Suprapubic skin (tissue), 4 donors: ENCODE measurements at places on chromosomes 16 and 17. TPM values are rescaled to one million over a fixed set of nuclear protein-coding genes. Genes with fewer than 3 reads are reported as not detected.

DNA sequence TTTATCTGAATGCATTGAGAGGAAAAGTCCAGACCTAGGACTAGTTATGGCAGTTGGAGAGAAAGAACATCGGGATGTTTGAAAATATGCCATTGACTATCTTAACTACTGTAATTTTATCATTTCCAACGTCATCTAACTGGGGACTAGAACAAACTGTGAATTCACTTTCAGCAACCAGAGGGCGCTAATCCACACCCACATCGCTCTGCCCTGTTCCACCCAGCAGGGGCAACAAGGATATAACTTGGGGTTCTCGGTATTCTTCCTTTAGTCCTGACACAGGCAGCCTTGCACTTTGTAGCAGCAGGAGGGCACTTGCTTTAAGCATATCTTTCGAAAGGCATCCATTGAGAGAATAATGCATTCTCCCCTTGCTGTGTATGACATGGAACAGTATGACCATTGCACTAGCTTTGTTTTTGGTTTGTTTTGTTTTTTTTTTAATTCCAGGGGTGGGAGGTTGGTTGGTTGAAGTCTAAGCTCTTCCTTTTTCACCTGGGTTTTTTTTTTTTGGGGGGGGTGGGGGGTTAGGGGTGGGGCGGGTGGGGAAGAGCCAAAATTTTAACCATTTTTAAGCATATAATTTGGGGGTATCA lies 31.5 kb downstream of the SIAH1 start:
- H3K4me3 ChIP-seq: no peak overlapping the region
- H3K4me1 ChIP-seq: peaks cover 8% of the 10 kb centered on the region
- no peak overlapping the region for H3K27ac ChIP-seq
- H3K36me3 ChIP-seq: peaks cover 52% of the 10 kb centered on the region
- H3K27me3 ChIP-seq: no peaks in the 10 kb centered on the region

GRCh38 chr16:83059237-83059636 lies 432.5 kb downstream of the CDH13 start:
- H3K4me1 ChIP-seq: no peaks in the 10 kb centered on the region
- no peak overlapping the region for H3K27ac ChIP-seq
- no peaks in the 10 kb centered on the region for H3K36me3 ChIP-seq
- no peaks in the 10 kb centered on the region for H3K27me3 ChIP-seq
- DNase-seq: no peak

GRCh38 chr16:4393240-4393600 lies 21.6 kb downstream of the VASN start:
- no peak overlapping the region for H3K4me3 ChIP-seq
- H3K4me1 ChIP-seq: peaks cover 30% of the 10 kb centered on the region
- H3K36me3 ChIP-seq: peaks cover 27% of the 10 kb centered on the region
- no peaks in the 10 kb centered on the region for H3K27me3 ChIP-seq
- H3K27ac ChIP-seq: peak overlapping the region; percentile 75

DNA sequence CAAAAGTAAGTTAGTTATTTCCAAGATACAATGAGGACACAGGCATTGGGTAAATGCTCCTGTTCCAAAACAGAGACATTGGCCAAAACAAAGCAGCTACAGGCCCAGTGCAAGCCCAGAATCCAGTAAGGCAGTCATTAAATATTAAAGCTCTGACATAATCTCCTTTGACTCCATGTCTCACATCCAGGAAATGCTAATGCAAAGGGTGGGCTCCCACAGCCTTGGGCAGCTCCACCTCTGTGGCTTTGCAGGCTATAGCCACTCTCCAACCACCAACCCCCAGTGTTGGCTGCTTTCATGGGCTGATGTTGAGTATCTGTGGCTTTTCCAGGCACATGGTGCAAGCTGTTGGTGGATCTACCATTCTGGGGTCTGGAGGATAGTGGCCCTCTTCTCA lies 733.4 kb upstream of the SOX9 start:
- H3K27me3 ChIP-seq: no peaks in the 10 kb centered on the region
- H3K4me3 ChIP-seq: no peak overlapping the region
- DNase-seq: no peak
- no peaks in the 10 kb centered on the region for H3K36me3 ChIP-seq

DNA sequence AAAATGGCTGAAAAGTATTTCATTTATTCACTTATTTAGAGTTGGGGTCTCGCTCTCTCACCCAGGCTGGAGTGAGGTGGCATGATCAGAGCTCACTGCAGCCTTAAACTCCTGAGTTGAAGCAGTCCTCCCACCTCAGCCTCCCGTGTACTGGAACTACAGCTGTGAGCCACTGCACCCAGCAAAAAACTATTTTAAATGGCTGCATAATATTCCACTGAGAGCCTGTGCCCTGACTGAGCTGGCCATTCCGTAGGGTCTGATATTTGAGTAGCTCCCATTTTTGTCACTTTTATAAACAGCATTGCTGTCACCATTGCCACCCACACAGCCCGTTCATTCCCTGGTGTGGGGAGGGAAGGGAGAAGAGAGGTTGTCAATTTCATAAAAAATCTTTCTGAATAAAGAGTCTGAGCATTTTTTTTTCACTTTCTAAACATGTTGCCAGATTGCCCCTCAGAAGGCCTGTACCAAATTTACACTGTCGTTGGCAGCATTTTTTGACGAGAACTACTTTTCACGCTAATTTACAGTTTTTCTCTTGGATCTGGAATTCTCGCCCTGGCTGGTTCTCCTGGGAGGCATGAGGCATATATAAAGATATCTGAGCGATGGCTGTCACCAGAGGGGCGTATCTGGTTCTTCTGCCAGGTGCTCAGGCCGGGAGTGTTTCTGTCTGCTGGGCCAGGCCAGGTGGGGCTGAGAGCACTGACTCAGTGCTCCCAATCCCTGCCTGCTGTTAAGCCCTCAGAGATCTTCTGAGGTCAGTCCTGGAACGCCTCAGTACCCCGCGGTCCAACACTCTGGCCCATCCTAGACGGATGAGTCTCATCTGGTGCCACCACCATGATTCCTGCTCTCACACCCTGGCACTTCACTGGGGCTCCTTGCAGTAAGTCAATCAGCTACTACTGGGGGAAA lies 7.2 kb upstream of the KIFC3 start:
- H3K27ac ChIP-seq: peak overlapping the region; percentile 75
- H3K36me3 ChIP-seq: no peaks in the 10 kb centered on the region
- H3K27me3 ChIP-seq: no peaks in the 10 kb centered on the region
- H3K4me1 ChIP-seq: peaks cover 64% of the 10 kb centered on the region
- no peak for DNase-seq

GRCh38 chr17:75265614-75266315 lies 4.1 kb downstream of the MRPS7 start:
- no peak overlapping the region for H3K4me3 ChIP-seq
- no peak for DNase-seq
- peaks cover 27% of the 10 kb centered on the region for H3K36me3 ChIP-seq
- H3K4me1 ChIP-seq: peaks cover 42% of the 10 kb centered on the region
- no peak overlapping the region for H3K27ac ChIP-seq

The ARHGAP27 gene
- total RNA-seq: 54.4 TPM

The WWP2 gene
- total RNA-seq: 41.5 TPM

The DPEP2 gene
- total RNA-seq: not detected

The TIMP2 gene
- 83.4 TPM for total RNA-seq

The FOXC2 gene
- not detected for total RNA-seq

The C1QTNF8 gene
- total RNA-seq: not detected

The PRSS21 gene
- 0.87 TPM for total RNA-seq

The CNTROB gene
- 57.0 TPM for total RNA-seq
